Bronchus fibroblast of lung (primary cell): ENCODE measurements at places on chromosomes 5 and 9. TPM values are rescaled to one million over a fixed set of nuclear protein-coding genes. Genes with fewer than 3 reads are reported as not detected.

The C1QTNF2 gene
- 0.34 and 0.74 TPM in 2 replicates for total RNA-seq

The SAXO1 gene
- total RNA-seq: not detected in 2 replicates

The OR1Q1 gene
- not detected in 2 replicates for total RNA-seq

The IL9 gene
- total RNA-seq: not detected in 2 replicates
